Osteoblast (primary cell): ENCODE measurements at places on chromosomes 5 and 9. TPM values are rescaled to one million over a fixed set of nuclear protein-coding genes. Genes with fewer than 3 reads are reported as not detected.
A peak's percentile ranks its signal among the peaks of the same experiment; 100 is the strongest.

LURAP1L gene
- 88.3 and 107 TPM in 2 replicates for total RNA-seq

- no peak overlapping the region for H3K27ac ChIP-seq
- no peaks in the 10 kb centered on the region for H3K4me1 ChIP-seq
- H3K36me3 ChIP-seq: no peaks in the 10 kb centered on the region
These were observed 40.4 kb downstream of the EXD3 start for GRCh38 chr9:137382444-137383080.

GRCh38 chr5:10699281-10699874 lies 61.7 kb downstream of the DAP start:
- H3K4me3 ChIP-seq: no peak overlapping the region
- H3K27me3 ChIP-seq: no peaks in the 10 kb centered on the region
- no peak for DNase-seq

- H3K27ac ChIP-seq: no peak overlapping the region
- H3K27me3 ChIP-seq: no peaks in the 10 kb centered on the region
- DNase-seq: no peak
- H3K4me3 ChIP-seq: no peak overlapping the region
- H3K4me1 ChIP-seq: no peaks in the 10 kb centered on the region
- H3K36me3 ChIP-seq: peaks cover 39% of the 10 kb centered on the region
These were observed 9.1 kb downstream of the ZNF300 start for GRCh38 chr5:150895431-150896428.

GRCh38 chr5:115713408-115713807 lies 87.6 kb upstream of the TMED7 start:
- no peak for DNase-seq
- H3K4me3 ChIP-seq: no peak overlapping the region
- no peaks in the 10 kb centered on the region for H3K27me3 ChIP-seq

DNA sequence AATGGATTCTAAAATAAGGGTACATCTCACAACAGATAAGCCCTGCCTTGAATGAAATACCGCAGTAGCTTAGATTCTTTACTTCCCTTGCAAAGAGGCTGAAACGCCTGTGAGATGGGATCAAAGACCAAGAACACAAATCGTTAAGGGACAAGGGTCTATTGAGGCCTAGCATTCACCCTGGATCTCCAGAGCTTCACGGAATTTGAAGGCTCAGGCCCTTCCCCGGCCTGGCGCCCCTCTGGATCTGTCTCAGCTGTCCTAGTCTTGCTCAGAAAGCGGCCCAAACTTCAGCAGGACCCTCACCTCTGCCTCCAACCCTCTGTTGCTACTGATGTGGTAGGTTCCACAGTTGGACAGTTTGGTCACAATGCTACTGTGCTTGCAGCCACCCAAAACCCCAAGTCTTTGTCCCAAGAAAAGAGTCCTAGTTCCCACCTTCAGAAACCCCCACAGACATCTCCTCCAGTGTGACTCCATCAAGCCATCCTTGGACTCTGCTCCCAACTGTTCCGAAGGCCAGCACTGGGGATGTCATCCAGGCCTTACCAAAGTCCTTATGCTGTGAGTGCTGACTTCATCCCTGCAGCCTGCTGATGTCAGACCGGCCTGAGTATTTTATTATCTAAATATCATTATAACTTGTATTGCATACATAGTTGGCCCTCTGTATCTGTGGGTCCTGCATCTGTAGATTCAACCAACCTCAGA lies 9.4 kb downstream of the CORO2A start:
- DNase-seq: no peak
- no peaks in the 10 kb centered on the region for H3K27me3 ChIP-seq
- H3K36me3 ChIP-seq: no peaks in the 10 kb centered on the region
- H3K4me1 ChIP-seq: no peaks in the 10 kb centered on the region
- no peak overlapping the region for H3K4me3 ChIP-seq

DNA sequence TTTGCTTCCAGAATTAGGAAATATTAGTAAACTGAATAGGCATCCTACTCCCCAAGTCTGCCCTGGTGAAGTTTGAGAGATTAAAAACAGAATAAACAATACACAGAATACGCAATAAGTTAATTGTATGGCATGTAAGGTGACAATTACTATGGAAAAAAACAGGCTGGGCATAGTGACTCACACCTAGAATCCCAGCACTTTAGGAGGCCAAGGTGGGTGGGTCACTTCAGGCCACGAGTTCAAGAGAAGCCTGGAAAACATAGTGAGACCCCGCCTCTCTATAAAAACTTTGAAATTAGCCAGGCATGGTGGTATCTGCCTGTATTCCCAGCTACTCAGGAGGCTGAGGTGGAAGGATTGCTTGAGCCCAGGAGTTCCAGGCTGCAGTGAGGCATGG lies 64.2 kb upstream of the SUSD1 start:
- no peak overlapping the region for H3K4me3 ChIP-seq
- H3K4me1 ChIP-seq: peaks cover 23% of the 10 kb centered on the region
- no peak overlapping the region for H3K27ac ChIP-seq

GRCh38 chr5:91361055-91361701 lies 21.9 kb downstream of the ARRDC3 start:
- no peak overlapping the region for H3K27ac ChIP-seq
- DNase-seq: no peak
- no peak overlapping the region for H3K4me3 ChIP-seq
- no peaks in the 10 kb centered on the region for H3K27me3 ChIP-seq
- no peaks in the 10 kb centered on the region for H3K4me1 ChIP-seq

DNA sequence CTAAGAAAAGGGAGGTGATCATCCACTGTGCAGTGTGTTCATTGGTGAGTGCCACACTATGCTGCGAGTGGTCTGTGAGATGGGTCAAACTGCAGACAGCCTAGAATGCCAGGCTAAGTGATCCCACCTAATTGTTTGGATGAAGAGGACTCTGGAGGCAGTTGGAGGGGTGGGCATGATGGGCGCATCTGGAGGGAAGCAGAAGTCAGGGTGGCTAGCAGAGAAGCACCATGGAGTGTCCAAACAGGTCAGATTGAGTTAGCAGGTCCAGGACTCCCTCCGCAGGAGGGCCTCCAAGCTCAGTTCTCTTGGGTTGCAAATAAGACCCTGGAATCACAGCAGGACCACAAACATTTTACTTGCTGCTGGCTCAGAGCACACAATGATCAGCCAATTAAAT lies 19.9 kb upstream of the ANGPTL2 start:
- no peaks in the 10 kb centered on the region for H3K27me3 ChIP-seq
- no peak for DNase-seq
- no peak overlapping the region for H3K4me3 ChIP-seq
- H3K36me3 ChIP-seq: no peaks in the 10 kb centered on the region
- no peaks in the 10 kb centered on the region for H3K4me1 ChIP-seq
- no peak overlapping the region for H3K27ac ChIP-seq

GRCh38 chr5:67971971-67972821 lies 243.4 kb upstream of the PIK3R1 start:
- H3K4me1 ChIP-seq: no peaks in the 10 kb centered on the region
- no peak overlapping the region for H3K27ac ChIP-seq
- no peak for DNase-seq
- H3K4me3 ChIP-seq: no peak overlapping the region
- no peaks in the 10 kb centered on the region for H3K36me3 ChIP-seq

PCDHGA7 gene
- total RNA-seq: 6.5 TPM in 2 replicates

SHC3 gene
- total RNA-seq: under 0.01 and 0.36 TPM in 2 replicates

CENPK gene
- total RNA-seq: 8.5 and 11.9 TPM in 2 replicates

GRCh38 chr5:131265311-131265803 lies 1.5 kb downstream of the CDC42SE2 start:
- H3K27me3 ChIP-seq: no peaks in the 10 kb centered on the region
- H3K4me1 ChIP-seq: peaks cover 19% of the 10 kb centered on the region
- no peaks in the 10 kb centered on the region for H3K36me3 ChIP-seq
- H3K27ac ChIP-seq: no peak overlapping the region
- DNase-seq: no peak

PSAT1 gene
- total RNA-seq: 175 and 182 TPM in 2 replicates

- H3K27me3 ChIP-seq: no peaks in the 10 kb centered on the region
- H3K36me3 ChIP-seq: peaks cover 3% of the 10 kb centered on the region
- H3K27ac ChIP-seq: no peak overlapping the region
These were observed 174.0 kb downstream of the RAPGEF6 start for GRCh38 chr5:131460867-131461572.

- peak; percentile 59 for DNase-seq
- H3K4me1 ChIP-seq: peaks cover 8% of the 10 kb centered on the region
- no peak overlapping the region for H3K27ac ChIP-seq
- no peaks in the 10 kb centered on the region for H3K27me3 ChIP-seq
- H3K4me3 ChIP-seq: no peak overlapping the region
- H3K36me3 ChIP-seq: no peaks in the 10 kb centered on the region
These were observed 186.7 kb upstream of the DAPK1 start for GRCh38 chr9:87310827-87311523.

DNA sequence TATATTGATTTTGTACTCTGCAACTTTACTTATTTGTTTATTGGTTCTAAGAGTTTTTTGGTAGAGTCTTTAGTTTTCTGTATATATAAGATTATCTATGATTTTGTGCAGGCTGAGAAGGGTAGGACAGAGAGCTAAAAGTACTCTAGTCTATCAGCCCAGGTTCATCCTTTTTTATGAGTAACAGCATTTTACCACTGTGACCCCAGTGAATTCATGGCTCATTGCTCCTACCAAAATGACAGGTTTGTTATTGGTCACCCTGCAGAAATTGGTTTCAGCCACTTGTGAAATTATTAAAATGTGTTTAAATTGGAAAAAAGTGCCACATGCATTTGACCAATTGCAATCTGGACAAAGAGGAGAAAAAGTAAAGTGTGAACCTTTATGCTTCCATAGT lies 421.4 kb upstream of the DAB2 start:
- H3K4me1 ChIP-seq: peaks cover 3% of the 10 kb centered on the region
- H3K27ac ChIP-seq: no peak overlapping the region
- no peaks in the 10 kb centered on the region for H3K36me3 ChIP-seq
- DNase-seq: no peak
- no peak overlapping the region for H3K4me3 ChIP-seq

PCDHB12 gene
- 0.59 and 0.72 TPM in 2 replicates for total RNA-seq

GRCh38 chr5:174872271-174872670 lies 147.9 kb downstream of the MSX2 start:
- H3K4me3 ChIP-seq: no peak overlapping the region
- H3K4me1 ChIP-seq: no peaks in the 10 kb centered on the region
- H3K27ac ChIP-seq: no peak overlapping the region
- no peaks in the 10 kb centered on the region for H3K36me3 ChIP-seq
- no peaks in the 10 kb centered on the region for H3K27me3 ChIP-seq

- H3K27me3 ChIP-seq: peaks cover 65% of the 10 kb centered on the region
- H3K27ac ChIP-seq: no peak overlapping the region
- no peaks in the 10 kb centered on the region for H3K36me3 ChIP-seq
- DNase-seq: no peak
- no peak overlapping the region for H3K4me3 ChIP-seq
These were observed 122.3 kb downstream of the PAX5 start for GRCh38 chr9:36911601-36912412.

FBP2 gene
- total RNA-seq: not detected in 2 replicates

GLRA1 gene
- not detected in 2 replicates for total RNA-seq

PGGT1B gene
- total RNA-seq: 14.1 and 17.4 TPM in 2 replicates

GRCh38 chr9:12878351-12878978 lies 103.6 kb downstream of the LURAP1L start:
- no peaks in the 10 kb centered on the region for H3K36me3 ChIP-seq
- H3K4me1 ChIP-seq: peaks cover 28% of the 10 kb centered on the region
- DNase-seq: no peak
- no peaks in the 10 kb centered on the region for H3K27me3 ChIP-seq
- H3K27ac ChIP-seq: no peak overlapping the region

GRCh38 chr5:133849116-133849515 lies 119.3 kb downstream of the C5orf15 start:
- H3K36me3 ChIP-seq: no peaks in the 10 kb centered on the region
- no peak overlapping the region for H3K4me3 ChIP-seq
- H3K27me3 ChIP-seq: no peaks in the 10 kb centered on the region
- H3K27ac ChIP-seq: no peak overlapping the region

FYB1 gene
- under 0.01 TPM in 1 of 2 replicates, not detected in the other for total RNA-seq

PANK3 gene
- 57.5 and 60.4 TPM in 2 replicates for total RNA-seq

DNA sequence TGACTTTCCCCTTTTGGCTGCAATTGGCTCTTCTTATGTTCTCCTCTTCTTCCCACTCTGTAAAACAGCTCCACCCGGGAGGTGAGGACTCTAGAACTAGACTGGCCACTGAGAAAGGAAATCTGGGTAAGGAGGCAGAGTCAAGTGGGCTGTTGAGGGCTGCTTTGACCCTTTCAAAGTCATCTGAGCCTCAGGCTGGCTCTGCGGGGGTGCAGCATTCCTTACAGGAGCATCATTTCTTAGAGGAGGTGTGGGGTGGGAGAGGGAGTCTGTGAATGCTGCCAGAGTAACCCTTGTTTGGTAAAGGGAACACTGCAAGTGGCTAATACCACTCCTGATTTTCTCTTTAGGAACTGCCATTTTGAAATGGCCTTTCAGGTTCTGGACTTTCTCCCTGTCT lies 377.7 kb upstream of the SMARCA2 start:
- no peak overlapping the region for H3K27ac ChIP-seq
- H3K36me3 ChIP-seq: no peaks in the 10 kb centered on the region
- no peaks in the 10 kb centered on the region for H3K27me3 ChIP-seq
- DNase-seq: no peak
- no peak overlapping the region for H3K4me3 ChIP-seq
- no peaks in the 10 kb centered on the region for H3K4me1 ChIP-seq

PCDHA10 gene
- 0.36 and 0.59 TPM in 2 replicates for total RNA-seq

ITK gene
- under 0.01 TPM in 1 of 2 replicates, not detected in the other for total RNA-seq

- H3K27me3 ChIP-seq: no peaks in the 10 kb centered on the region
- H3K27ac ChIP-seq: no peak overlapping the region
- no peak for DNase-seq
- no peak overlapping the region for H3K4me3 ChIP-seq
- no peaks in the 10 kb centered on the region for H3K4me1 ChIP-seq
These were observed 9.9 kb upstream of the SH3TC2 start for GRCh38 chr5:149072791-149073190.

TYRP1 gene
- 0.36 TPM in 1 of 2 replicates, not detected in the other for total RNA-seq

DNA sequence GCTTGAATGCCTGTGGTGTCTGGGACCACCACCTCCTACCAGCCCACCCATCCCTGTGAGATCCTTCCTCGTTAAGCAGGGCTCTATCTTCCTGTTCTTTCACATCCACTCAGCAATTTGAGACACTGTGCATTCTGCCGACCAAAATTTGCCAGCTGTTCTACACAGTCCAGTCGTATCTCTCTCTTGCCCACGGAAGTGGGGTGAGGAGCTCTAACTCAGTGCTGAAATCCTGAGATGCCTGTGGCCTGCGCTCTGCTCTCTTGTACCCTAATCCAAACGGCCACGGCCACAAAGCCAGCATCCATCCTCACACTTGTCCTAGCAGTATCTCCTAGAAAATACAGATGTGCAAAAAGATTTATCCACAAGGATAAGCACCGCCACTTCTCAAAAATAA lies 97.9 kb downstream of the MVB12B start:
- no peaks in the 10 kb centered on the region for H3K27me3 ChIP-seq
- H3K4me1 ChIP-seq: peaks cover 9% of the 10 kb centered on the region
- peaks cover 5% of the 10 kb centered on the region for H3K36me3 ChIP-seq
- no peak for DNase-seq
- no peak overlapping the region for H3K27ac ChIP-seq

GRCh38 chr9:111961009-111961408 lies 64.4 kb downstream of the UGCG start:
- H3K4me3 ChIP-seq: no peak overlapping the region
- no peaks in the 10 kb centered on the region for H3K27me3 ChIP-seq
- H3K36me3 ChIP-seq: no peaks in the 10 kb centered on the region
- H3K27ac ChIP-seq: peak overlapping the region; percentile 98

RAB3C gene
- total RNA-seq: not detected in 2 replicates
